ENCODE measurements at places on chromosomes 16 and 17.

- no peak for DNase-seq
Observed at GRCh38 chr16:46817961-46818360, 13.0 kb downstream of the C16orf87 start.

DNA sequence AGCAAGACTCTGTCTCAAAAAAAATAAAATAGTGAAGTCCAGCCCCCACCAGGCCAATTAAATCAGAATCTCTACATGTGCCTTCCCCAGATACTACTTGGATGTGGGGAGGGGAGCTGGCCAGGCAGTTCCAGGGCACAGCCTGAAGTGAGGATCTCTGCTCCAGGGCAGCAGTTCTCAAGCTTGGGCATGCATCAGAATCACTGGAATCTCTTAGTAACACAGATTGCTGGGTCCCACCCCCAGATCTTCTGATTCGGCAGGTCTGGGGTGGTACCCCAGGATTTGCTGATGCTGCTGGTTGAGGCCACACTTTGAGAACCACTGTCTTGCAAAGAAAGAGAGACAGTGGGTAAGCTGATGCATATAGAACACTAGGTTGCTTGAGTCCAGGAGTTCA, 8.3 kb upstream of the CDH5 start:
- DNase-seq = no peak

GRCh38 chr16:49698453-49698815, 157.5 kb downstream of the ZNF423 start:
- DNase-seq = no peak

DNA sequence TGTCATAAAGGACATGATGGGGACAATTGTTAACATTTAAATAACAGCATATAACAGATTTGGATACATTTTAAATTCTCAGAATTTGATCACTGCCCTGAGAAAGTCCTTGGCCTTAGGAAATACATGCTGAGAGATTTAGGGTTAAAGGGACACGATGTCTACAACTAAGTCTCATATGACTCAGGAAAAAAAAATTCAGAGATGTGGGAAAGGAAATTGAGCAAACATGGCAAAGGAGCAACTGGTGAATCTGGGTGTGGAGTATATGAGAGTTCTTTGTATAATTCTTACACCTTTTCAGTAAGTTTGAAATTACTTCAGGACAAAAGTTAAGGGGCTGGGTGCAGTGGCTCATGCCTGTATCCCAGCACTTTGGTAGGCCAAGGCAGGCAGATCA, 18.2 kb downstream of the MPP3 start:
- no peak for DNase-seq

GRCh38 chr17:59899099-59899498, 6.2 kb downstream of the RPS6KB1 start:
- no peak for DNase-seq
